ENCODE measurements at places on chromosomes 5 and 9.

GRCh38 chr9:130707225-130707976, 13.8 kb downstream of the EXOSC2 start:
- DNase-seq = no peak

DNA sequence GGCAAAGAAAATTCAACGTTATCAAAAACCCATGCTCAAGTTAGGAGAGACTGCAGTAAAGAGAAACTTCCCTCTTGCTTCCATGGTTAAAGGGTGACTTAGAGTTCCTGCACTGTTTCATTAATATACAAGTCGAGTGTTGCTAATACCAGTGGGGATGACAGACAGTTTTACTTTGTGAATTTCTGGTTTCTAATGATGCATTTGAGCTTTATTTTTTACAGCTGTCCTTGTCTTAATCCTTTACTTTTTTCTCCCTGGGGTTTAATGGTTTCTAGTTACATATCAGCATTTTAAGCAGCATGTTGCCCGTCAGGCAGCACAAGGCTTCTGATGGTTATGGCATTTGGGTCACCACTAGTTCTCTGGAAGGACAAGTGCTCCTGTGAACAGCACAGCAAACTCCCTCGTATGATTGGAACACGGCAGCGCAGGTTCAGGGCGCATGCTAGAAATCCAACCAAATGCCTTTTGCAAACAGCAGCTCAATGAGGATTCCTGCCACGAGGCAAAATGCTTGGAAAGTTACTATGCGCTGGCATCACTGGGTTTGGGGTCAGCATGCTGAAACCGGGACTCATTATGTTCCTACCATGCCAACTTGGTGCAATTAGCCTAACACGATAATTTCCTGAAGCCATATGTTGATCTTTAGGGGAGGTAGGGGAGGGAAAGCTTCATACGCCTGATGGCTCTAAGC, 463.8 kb downstream of the BNC2 start:
- no peak for DNase-seq

DNA sequence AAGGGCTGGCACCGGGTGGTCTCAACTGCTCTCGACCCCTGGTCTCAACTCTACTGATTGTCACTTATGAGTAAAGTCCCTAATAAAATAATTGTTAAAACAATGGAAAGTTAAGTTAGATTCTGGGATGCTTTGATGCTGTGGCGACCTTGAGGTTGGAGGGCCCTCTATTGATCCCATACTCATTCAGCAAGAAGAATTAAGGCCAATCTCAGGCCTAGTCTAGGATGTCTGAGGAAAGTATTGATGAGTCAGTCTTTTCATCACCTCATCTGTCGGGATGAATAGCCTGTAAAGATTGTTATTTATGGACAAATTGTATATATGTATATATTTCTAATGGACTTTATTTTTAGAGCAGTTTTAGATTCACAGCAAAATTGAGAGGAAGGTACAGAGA, 50.8 kb downstream of the WDR36 start:
- no peak for DNase-seq

- no peak for DNase-seq
Observed at GRCh38 chr5:1481266-1481958, 36.2 kb upstream of the SLC6A3 start.

DNA sequence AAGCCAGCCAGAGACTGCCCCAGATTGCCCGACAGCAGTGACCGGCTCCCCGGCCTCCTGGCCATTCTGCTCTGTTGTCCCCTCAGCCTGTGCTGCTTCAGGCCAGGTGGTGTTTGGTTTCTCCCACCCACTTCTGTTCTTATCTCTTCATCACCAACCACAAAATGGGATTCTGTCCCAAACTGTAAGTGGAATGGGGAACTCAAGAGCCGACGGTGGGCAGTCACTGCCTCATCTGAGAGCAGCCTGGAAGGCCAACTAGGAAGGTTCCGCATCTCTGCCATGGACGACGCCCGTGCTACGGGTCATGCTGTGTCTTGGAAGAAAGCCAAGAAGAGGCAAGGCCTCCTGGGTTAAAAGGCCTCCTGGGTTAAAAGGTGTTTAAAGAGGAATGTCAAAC, 219.0 kb upstream of the PIK3R1 start:
- no peak for DNase-seq

- no peak for DNase-seq
Observed at GRCh38 chr5:89090037-89090436, 207.1 kb upstream of the MEF2C start.

DNA sequence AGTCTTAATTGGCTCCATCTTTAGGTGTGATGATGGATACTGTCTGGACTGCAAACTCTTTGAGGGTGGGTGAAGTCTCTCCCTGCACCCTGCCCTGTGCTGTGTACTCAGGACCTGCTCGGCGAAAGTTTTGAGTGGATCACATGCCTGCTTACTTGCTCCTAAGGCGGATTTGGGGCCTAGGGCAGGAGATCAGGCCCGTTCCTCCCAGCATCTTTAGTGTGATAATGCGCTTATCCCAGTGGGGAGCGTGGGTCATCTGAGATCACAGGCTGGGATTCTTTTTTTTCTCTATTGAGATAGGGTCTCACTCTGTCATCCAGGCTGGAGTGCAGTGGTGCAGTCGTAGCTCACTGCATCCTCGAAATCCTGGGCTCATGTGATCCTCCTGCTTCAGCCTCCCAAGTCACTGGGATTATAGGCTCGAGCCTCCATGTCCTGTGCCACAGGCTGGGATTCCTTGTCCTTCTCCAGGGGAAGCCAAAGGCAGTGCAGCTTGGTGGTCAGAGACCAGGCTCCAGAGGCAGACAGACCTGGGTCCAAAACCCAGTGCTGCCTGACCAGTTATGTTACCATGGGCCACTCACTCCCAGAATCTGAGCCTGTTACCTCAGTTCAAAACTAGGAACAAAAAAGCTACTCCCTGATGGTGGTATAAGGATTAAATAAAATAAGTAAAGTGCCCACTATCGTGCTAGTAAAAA, 59.7 kb downstream of the ZNF618 start:
- DNase-seq = no peak

DNA sequence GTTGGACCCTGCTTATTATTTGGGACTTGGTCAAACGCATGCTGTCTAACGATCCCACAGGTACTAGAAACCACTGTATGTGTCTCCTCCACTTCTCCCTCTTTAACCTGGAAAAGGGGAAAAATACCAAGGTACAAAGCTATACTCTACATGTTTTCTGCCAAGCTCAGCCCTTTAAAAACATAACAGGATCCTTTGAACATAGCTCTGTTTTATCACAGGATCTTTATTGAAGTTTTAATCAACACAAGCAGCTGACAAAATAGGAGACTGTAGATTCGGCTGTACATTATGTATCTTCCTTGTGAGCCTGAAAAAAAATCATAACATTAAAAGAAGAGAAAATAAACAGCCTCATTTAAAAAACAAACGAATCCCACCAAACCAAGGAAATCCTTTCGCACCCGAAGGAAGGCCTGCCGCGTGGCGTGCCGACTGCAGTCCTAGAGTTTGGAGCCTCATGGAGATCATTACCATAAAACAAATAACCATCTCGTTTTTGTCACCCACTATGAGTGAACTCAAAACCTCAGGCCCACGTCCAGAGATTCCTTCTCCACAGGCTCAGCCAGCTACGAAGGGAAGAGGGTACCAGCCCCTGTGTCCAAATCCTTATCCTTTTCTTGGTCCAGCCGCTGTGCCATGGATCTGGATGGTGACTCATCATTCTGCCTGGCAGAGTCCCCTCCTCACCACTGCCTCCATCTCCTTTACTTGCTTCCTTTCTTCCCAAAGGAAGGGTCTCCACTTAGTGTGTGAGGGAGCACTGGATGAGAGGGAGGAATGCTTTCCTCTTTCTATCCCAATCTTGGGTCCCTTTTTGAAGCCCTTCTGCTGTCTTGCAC, 651.1 kb downstream of the CCDC171 start:
- no peak for DNase-seq

- no peak for DNase-seq
Observed at GRCh38 chr5:138495351-138495750, 30.1 kb downstream of the EGR1 start.

DNA sequence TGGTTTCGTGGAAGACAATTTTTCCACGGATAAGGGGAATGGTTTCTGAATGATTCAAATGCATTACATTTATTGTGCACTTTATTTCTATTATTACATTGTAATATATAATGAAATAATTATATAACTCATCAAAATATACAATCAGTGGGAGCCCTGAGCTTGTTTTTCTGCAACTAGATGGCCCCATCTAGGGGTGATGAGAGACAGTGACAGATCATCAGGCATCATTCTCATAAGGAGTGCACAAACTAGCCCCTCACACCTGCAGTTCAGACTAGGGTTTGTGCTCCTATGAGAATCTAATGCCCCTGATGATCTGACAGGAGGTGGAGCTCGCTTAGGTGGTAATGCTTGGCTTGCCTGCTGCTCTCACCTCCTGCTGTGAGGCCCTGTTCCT, 6.4 kb downstream of the ISCA1 start:
- no peak for DNase-seq

DNA sequence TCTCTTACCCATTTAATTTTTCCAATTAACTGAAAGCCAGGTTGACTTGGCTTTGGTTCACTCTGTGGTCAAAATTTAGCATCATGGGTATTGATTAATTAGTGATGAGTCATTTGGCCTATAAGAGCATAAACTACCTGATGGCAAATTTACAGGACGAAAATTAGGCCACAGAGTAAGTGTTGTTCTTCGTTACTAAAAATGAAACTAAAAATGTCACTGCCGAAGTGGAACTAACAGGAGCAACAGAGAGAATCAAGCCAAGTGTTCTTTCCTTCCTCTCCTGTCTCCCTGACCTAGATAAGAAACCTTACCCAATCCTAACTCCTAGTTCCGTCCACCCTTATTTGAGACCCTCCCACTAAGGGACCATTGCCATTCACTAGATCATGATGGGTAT, 176.9 kb downstream of the RAB3C start:
- DNase-seq = no peak

DNA sequence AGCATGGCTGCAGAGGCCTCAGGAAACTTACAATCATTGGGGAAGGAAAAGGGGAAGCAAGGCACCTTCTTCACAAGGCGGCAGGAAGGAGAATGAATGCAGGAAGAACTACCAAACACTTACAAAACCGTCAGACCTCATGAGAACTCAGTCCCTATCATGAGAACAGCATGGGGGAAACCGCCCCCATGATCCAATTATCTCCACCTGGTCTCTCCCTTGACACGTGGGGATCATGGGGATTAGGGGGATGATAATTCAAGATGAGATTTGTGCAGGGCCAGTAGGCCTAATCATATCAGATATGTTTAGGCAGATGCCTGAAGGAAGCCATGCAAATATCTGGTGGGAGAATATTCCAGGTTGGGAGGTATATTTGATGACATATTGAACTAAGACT, 1176.4 kb upstream of the CDH18 start:
- DNase-seq = no peak

- no peak for DNase-seq
Observed at GRCh38 chr5:65760504-65761275, 38.7 kb downstream of the NLN start.

GRCh38 chr5:11904265-11904906, at the start of gene CTNND2:
TSS of gene CTNND2 (minus strand) at chr5:11904446. CDS start at chr5:11903853, 593 bp downstream.
- DNase-seq = no peak

DNA sequence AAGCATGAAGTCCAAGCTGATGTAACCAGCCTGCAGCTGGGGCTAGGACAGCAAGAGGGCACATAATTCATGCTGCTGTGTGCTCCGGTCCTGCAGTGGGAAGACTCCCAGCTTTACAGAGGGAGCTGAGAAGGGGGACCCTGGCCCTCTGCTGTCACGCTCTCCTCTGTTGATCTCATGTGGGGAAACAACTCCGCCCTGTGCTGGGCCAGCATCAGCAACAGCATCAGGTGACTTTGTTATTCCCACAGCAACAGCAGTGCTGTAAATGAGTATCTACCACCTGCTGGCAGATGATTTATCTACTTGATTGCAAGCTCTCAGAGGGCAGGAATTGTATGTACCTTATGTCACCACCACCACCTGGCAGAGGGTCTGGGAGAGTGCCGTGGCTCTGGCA, 176.2 kb downstream of the COL23A1 start:
- no peak for DNase-seq

DNA sequence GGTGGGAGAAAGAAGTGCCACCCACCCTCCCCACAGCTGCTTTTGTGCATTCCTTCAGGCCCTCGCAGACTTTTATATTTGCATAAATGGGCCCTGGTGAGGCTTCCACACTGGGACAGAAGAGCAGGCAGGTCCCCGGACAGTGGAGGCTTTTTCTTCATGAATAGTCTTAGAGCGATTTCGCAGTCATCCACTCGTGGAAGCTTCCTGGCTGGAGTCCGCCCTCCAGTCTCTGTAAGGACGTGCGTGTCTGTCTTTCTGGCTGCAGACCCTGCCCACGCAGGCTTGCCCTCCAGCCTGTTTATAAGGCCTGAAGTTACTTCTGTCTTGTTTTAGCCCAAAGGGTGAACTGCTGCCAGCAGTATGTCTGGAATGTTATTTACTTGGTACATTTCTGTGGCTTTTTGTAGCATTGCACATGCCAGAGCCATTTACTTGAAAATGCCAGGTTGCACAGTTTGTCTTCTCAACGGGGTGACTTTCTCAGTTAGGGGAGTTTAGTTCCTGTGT, 195.7 kb downstream of the AOPEP start:
- DNase-seq = no peak

DNA sequence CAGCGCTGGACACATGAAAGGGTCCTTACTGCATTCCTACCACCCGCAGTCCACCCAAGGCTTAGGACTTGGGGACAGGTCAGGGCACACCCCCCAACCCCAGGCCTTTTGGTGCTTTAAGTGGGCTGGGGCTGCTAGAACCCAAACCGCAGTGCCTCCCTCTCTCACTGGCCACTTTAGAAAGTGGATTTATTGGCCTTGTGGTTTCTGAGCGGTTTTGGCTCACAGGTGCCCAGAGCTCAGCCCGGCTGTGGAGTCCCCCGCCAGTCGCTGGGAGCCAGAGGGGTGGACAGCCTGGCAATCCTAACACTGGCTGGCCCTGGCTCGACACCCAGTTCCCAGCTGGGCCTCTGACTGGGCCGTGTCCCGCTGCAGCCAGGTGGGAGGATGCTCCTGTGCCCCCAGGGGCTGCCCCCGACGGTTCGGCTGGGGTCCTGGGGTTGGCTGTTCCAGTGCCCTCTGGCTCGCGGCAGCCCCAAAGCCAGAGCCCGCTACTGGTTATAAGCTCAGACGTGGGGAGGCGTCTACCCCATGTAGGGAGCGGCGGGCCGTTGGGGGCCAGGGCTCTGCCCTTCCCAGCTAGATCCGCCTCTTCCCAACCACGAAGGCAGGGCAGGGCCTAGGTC, 65.2 kb upstream of the RNU6ATAC start:
- DNase-seq = no peak

All from GOT3 (cell line).